ENCODE measurements at places on chromosomes 16 and 17.
A peak's percentile ranks its signal among the peaks of the same experiment; 100 is the strongest.

DNA sequence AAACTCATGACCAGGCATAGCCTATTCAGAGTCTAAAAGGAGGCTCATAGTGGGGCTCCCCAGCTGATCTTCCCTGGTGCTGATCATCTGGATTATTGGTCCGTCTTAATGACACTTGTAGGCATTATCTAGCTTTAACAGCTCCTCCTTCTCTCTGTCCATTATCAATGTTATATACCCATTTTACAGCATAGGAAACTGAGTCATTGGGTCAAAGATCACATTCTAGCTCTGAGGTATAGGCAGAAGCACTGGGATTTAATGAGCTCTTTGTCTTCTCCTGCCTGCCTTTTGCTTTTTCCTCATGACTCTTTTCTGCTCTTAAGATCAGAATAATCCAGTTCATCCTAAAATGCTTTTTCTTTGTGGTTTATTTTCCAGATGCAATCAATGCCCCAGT is 756 bp downstream of the CCL2 start:
- no peak for DNase-seq

DNA sequence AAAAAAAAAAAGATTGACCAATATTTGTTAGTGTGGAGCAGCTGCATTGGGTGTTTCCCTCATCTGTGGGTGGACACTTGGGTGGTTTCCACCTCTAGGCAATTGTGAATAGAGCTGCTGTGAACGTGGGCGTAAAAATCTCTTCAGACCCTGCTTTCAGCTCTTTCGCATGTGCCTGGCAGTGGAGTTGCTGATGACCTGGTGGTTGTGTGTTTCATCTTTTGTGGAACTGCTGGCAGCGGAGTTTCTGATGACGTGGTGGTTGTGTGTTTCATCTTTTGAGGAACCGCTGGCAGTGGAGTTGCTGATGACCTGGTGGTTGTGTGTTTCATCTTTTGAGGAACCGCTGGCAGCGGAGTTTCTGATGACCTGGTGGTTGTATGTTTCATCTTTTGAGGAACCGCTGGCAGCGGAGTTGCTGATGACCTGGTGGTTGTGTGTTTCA is 21.4 kb downstream of the ZC3H18 start:
- no peak for DNase-seq

DNA sequence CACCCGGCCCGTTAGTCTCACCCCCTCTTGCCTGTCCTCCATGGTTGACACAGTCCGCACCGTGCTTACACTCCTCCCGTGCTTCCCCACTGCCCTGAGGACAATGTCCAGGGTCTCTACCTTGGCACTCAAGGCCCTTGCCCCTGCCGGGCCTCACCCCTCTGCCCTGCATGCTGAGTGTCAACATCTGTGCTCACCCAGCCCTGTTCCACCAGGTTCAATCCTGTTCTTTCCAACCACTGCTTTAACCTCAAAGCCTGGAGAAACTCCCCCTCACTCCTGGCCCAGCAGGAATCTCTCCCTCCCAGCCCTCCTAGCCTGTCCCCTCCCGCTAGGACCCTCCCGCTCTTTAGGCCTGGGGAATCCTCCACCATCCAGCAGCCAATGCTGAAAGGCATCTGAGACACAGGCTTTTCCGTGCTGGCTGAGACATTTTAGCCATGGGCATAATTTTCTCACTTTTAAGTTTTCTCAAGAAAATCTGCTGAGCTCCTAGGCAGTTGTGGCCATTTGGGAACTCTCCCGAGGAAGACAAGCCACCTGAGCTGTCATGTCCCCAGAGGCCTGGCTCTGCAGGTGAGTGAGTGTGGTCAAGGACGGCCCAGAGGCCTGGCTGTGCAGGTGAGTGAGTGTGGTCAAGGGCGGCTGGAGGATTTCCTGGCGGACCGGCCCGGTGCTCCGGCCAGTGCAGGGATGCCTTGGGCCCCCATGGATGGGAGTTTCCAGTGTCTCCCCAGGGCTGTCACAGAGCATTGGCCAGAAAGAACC is 10.8 kb upstream of the P2RX1 start:
- DNase-seq: no peak

DNA sequence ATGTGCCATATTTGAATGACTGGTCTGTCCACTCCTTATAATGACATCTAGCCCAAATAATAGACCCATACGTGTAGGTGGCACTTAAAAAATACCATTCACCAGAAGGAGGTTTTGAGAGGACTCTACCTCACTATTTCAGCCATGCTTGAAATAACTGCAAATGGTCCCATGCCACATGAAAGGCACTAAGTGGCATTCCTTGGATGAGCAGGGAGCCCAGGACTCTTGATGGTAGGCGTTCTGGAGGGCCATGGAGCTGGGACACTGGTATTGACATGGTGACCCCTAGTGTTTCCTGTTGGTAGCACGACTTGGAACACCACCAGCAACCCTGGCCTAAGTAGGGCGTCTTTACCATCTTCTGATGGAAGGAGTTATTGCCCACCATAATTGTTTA is 148.7 kb upstream of the ZFHX3 start:
- DNase-seq: no peak

DNA sequence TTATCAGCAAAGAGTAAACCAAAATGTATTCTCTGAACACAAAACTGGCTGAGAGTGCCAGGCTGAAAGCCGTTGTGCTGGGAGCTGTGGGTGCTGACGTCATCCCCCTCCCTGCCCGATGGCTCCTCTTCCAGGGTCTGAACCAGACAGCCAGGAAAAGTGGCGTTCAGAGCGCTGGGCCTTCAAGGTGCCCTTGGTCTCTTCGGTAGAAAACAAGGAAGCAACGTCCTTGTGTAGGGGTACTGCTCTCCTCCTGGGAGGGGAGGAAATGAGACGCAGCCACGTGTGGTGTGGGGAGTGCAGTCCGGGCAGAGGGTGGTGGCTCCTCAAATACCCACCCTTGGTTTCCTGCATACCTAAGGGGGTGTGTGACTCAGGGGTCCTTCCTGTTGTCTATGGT is 394.7 kb downstream of the SEC14L1 start:
- no peak for DNase-seq

- DNase-seq: no peak
These were observed 387 bp downstream of the MSI2 start for GRCh38 chr17:57256708-57257112.

DNA sequence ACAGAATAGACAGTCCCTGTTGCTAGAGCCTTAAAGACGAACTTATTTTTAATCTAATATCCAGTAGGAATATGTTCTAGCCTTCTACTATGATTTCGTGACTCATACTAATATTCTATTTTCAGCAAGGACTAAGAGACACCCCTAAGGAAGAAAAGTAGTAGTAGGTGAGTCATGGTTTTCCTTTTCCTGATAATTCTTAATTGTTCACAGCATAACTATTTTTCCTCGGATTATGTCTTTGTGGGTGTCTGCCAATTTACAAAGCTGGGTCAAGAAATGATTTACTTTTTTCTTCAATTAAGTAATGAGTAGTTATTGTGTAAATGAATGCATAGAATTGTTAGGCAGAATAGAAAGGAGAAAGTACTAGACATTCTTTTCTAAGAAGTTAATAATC is 292.2 kb downstream of the TOX3 start:
- DNase-seq: no peak

- no peak for DNase-seq
These were observed 49.6 kb upstream of the LRRC37A3 start for GRCh38 chr17:64968652-64969501.

GRCh38 chr16:23501291-23501690 is 9.0 kb downstream of the GGA2 start:
- no peak for DNase-seq

- no peak for DNase-seq
These were observed 230.9 kb downstream of the MRTFB start for GRCh38 chr16:14302031-14302398.

DNA sequence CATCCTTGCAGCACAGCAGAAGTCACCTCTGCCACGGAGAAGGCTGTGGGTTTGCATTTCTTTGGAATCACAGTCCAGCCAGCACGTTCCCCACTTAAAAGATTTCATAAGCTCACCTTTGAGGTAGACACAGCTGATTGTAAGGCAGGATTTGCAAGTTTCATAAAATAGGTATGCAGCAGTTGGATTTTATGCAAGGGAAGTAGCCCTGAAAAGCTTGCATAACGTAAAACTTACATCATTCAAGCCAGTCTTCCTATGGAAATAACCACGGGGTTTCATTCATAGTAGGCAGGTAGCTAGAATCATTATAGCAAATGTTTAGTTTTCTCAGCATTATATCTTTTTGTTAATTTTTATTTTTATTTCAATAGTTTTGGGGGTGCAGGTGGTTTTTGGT is 49.8 kb upstream of the ARHGAP44 start:
- no peak for DNase-seq

DNA sequence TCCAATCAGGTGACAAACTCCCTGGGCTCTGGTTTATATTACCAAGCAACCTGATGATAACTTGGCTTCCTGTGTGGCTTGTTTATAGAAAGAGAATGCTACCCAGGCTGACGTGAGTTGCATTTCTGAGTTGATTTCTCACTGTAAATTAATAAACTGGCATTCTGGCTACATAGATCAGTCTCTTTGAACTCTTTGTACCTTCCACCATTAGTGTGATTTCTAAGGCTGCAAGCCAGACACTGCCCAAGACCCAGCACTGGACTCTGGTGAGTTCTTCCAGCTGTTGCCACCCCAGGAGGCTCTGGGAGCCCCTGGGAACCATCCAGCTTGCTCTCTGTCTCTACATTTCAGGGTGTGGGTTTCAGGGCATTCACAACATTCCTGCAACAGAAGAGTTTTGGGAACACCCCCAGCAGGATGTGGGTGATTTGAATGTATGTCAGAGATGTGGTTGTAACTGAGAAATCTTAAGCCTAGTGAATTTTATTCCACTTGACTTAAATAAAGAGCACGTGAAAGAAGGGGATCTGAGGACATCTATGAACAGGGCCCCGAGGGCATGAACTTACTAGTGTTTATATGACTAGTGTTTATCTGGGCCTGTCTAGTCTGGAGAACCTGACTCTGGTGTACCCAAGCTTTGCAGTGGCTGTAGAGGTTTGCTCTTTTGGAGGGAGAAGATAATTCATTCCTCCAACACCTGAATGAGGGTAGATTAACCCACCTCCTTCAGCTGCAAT is 30.3 kb upstream of the LRRC37A start:
- peak; percentile 71 for DNase-seq

DNA sequence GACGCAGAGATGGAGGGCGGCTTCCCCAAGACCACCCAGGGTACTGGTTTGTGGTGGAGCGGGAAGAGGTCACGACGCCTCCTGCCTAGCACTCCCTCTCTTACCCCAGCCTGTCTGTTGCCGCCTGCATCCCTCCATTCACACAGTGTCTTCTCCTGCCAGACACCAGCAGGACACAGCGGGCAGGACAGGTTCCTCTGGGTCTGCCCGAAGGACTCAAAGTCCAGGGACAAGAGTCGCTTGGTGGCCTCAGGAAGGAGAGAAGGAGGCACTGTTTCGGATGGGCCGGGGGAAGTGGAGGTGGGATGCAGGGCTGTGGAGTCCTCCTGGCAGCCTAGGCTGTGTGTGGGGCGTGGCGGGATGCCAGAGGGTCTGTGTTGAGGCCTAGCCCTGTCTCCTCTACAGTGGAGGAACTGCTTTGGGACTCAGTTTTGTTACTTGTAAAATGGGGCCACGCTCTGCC is 19.6 kb upstream of the TNS4 start:
- no peak for DNase-seq

GRCh38 chr16:27351989-27352388 is 38.2 kb downstream of the IL4R start:
- no peak for DNase-seq

DNA sequence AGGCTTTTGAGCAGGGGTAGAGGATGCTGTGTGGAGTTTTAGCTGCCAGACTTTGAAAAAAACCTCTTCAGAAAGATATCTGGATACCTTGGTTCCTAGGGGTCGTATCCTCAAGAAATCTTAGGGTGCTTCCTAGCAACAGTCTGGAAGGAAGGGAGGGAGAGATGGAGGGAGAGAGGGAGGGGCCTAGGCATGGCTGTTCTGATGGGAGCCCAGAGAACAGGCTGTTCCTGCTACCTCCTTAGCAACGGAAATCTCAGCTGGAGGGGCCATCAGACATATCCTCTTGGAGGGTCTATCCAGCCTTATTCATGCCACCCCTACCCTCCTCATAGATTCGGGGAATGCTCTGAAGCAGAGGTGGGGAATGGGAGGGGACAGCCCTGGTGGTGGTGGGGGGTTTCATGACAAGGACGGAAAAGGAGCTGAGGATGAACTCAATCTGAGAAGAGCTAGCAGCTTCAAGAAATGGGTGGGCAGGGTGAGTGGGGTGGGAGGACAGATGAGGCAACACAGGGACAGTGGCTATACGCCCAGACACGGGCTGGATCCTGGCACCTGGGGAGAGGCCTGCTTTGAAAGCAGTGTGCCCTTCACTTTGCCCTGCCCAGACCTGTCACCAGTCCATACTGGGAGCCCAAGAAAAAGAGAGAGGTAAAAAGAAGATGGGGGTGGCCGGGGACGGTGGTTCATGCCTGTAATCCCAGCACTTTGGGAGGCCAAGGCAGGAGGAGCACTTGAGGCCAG is 2.9 kb upstream of the THRA start:
- no peak for DNase-seq

- peak; percentile 62 for DNase-seq
These were observed 17.6 kb downstream of the ZNF213 start for GRCh38 chr16:3152277-3152990.

GRCh38 chr17:64403881-64404460 is 13.3 kb upstream of the PECAM1 start:
- DNase-seq: no peak

- no peak for DNase-seq
These were observed 191.7 kb upstream of the RBFOX1 start for GRCh38 chr16:7140899-7141298.

- no peak for DNase-seq
These were observed 26.2 kb downstream of the TNFRSF13B start for GRCh38 chr17:16945663-16946218.

GRCh38 chr17:72264682-72265405 is 144.0 kb downstream of the SOX9 start:
- DNase-seq: no peak

DNA sequence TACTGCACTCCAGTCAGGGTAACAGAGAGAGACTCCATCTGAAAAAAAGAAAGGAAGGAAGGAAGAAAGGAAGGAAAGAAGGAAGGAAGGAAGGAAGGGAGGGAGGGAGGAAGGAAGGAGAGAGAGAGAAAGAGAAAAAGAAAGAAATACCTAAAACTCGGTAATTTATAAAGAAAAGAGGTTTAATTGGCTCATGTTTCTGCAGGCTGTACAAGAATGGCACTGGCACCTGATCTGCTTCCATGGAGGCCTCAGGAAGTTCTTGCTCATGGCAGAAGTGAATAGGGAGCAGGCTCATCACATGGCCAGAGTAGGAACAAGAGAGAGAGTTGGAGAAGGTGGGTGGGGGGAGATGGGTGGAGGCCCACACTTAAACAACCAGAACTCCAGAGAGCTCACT is 215.2 kb upstream of the IRX3 start:
- DNase-seq: no peak

- no peak for DNase-seq
These were observed 55.8 kb upstream of the TANC2 start for GRCh38 chr17:62910277-62910676.
